Neural progenitor cell (in vitro differentiated cells): ENCODE measurements at places on chromosomes 6 and 20. TPM values are rescaled to one million over a fixed set of nuclear protein-coding genes. Genes with fewer than 3 reads are reported as not detected.

DNA sequence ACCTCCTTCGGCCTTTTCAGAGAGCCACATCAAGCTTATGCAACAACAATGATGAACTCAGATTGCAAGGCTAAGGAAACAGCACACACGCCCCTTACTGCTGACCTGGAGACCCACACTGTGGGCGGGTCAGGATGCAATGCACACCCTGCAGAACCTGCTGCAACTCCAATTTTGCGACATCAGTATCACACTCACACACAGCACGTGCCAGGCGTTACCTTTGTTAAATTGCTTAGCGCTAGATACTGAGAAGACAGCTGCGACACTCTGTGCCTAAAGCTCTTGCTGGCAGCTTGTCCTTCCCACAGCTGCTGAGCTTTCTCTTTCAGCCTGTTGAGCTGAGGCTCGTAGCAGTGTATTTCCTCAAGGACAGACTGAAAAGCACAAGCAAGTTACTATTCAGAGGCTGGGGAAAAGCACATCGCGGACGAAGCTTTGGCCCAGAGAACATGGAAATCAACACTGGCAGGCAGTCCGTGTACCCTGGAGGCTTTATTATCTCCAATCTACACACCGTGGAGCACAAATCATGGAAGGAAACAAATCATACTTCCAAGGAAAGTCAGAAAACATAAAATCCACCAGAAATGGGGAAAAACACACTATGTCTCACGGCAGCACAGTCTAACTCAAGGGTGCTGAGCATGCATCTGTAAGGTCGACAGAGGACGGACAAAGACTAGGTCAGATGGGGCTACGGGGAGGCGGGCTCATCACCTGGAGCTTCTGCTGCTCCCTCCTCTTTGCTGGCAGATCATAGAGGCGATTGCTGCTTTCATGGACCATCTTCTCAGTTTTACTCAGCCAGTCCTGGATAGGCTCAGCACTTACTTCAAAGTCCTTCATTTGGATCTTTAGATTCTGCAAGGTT is 268.2 kb downstream of the SYNE1 start:
- DNase-seq, result peak; percentile 55

DNA sequence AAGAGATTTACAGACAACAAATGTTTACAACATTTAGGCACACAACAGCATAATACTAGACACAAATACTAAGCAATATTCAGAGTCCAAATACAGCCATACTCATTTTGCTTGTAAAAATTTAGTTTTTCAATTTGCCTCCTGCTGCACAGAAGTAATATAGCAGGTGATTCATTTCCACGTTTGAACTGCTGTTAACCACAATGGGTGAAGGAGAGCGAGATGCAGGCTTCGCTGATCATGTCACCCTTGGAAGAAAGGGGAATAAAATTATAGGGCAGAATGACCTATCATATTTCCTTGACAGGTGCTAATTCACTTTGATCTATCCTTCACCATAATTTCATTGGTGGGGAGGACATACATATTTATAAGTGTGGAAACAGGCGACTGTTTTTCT is 643.8 kb upstream of the AGPAT4 start:
- no peak for DNase-seq

GRCh38 chr20:32115211-32115767 is 5.8 kb downstream of the TM9SF4 start:
- no peak for DNase-seq

Gene MYH7B
- 0.03 TPM in 1 of 2 replicates, not detected in the other for total RNA-seq

- no peak for DNase-seq
Observed at GRCh38 chr6:132865364-132865763, 51.0 kb downstream of the RPS12 start.

DNA sequence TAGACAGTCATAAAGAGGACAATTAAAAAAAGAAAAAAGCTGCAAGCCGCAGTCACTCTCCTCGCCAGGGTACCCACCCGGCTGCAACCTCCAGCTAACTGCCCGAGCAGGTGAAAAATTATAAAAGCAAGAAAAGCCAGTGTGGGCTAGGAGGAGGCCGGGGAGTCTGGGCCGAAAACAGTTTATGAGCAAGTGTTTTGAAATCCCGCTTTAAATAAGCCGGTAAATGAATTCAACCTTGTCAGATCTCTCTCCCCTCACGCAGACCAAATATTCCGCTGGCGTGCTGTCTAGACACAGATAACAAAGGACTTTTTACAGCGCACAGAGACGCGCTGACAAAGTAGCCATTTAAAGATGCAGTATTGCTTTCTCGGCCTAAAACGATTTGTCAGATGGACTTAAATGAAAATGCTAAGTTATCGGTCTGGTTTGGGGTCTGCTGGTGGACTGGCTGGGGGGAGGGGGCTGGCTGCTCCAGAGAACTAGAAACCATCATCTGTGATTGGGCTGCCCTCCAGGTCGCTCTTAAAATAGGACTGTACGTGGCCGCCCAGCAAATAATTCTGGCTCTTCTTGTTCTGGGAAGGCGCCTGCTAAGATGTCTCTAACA is 24.6 kb downstream of the PMEPA1 start:
- no peak for DNase-seq

DNA sequence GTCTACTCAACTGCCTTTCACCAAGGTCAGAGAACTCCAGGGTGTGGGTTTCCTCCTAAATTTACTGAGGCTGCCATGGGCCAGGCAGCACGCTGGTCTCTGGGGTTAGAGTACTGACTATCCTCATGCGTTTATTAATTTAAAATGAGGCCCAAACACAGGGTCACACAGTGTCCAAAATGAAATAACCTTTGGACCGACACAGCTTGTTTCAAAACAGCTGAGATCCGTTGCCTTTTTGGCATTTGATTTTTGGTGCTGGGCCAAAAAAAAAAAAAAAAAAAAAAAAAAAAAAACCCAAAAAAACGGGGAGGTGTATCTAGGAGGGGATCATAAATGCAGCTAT is 14.6 kb upstream of the TOX2 start:
- no peak for DNase-seq

DNA sequence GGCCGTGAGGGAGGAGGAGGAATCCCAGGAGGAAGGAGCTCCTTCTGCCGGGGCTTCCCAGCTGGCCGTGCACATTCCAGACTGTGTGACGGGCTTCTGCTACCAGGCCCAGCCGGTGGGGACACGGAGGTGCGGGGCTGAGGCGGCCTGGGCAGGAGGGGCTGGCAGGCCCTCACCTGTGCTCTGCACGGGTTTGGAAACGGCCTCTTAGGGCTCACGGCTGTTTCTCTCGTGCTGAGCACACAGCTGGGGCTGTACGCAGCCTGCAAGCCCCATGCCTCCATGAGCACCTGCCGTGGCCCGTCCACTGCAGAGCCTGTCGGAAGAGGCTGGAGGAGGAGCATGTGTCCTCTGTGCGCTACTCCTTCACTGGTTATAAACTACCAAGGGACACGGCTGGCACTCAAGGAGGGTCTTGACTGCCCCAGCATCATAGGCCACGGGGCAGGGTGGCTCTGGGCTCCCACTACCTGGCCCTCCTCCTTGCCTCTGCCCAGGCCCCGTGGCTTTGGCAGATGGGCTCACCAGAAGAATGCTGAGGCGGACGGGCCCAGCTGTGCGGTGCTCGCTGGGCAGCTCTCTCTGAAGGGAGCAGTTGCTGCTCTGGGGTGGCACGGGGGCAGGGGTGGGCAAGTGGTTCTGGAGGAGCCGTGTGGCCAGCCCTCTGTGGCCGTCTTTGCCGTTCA is 15.8 kb downstream of the NPEPL1 start:
- DNase-seq, result no peak

Gene OR2W1
- total RNA-seq, result not detected in 2 replicates

GRCh38 chr6:29828471-29828797 is 809 bp downstream of the HLA-G start:
- DNase-seq, result peak; percentile 33

DNA sequence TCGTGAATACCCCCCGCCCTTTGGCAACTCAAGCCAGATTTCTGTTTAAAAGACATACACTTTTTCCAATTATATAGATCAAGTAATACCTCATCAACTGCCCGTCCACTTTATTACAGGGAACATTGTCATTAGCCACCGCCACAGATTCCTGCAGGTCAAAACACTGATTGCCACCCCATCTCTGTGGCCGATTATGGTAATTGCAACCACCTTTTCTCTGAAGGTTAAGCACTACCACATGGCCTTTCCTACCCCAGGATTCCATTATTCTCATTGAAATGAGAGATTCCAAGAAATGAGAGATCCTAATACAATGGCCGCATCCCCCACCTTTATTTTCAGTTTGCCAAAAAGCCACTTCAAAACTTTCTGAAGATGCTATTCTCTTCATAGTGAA is 478.8 kb upstream of the HSF2 start:
- DNase-seq, result peak; percentile 3

DNA sequence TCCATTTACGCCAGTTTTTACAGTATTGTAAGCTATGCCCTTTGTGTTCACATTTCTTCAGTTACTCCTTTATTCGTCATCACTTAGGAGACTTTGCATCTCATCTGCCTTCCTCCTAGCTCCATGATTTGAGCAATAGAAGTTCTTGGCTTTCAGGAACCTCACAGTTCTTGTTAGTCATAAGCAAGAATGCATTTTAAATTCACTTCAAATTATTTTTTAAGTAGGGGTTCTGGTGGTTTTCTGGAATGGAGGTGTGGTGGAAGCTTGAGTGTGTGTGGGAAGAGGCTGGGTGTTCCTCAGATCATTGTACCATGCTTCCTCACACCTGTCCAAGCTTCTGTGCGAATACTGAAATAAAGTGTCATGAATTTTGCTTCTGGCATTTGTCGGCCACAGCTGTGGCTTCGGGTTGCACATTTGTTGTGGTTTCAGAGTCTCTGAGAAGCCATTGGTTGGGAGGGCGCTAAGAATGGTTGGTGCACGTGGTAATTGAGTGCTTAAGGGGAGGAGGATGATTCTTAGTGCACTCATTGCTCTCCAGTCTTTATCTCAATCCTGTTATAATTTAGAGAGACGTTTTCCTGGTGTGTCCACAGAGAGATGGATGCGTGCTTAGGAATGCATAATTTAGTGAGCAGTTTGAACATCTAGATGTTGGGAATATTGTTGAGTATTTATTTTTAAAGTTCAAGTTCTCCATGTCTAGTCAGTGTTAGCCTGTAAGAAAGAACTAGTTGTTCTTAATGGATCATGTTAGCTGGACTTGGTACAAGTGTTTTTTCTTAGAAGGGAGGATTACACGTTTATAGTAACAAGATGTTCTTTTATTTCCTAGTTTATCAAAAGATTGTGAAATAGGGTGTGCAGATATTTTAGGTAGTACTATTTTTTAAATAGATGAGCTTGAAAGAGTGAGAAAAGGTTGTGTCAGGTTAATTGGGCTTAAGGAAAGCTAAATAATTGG is 31.9 kb downstream of the FOXO3 start:
- peak; percentile 28 for DNase-seq

DNA sequence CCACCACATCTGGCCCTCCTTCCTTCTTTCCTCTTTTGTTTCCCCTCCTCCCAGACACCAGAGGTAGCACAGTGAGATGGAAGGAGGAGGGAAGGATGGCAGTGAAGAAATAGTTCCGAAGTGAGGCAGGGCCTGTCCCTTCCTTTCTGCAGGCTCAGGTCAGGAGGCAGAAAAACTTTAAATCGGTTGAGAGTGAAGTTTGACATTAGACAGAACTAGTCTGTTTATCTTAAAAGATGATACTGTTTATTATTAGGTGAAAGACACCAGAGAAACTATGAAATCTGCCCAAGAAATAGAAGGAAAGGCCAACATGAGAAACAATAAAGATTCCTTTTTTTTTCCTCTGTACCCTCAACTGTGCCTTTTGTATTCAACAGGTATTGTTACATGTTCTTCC is 670.3 kb downstream of the UTRN start:
- DNase-seq, result no peak

GRCh38 chr20:46850896-46851295 is 43.7 kb upstream of the EYA2 start:
- no peak for DNase-seq

Gene CYP21A2
- 0.09 TPM in 1 of 2 replicates, not detected in the other for total RNA-seq

DNA sequence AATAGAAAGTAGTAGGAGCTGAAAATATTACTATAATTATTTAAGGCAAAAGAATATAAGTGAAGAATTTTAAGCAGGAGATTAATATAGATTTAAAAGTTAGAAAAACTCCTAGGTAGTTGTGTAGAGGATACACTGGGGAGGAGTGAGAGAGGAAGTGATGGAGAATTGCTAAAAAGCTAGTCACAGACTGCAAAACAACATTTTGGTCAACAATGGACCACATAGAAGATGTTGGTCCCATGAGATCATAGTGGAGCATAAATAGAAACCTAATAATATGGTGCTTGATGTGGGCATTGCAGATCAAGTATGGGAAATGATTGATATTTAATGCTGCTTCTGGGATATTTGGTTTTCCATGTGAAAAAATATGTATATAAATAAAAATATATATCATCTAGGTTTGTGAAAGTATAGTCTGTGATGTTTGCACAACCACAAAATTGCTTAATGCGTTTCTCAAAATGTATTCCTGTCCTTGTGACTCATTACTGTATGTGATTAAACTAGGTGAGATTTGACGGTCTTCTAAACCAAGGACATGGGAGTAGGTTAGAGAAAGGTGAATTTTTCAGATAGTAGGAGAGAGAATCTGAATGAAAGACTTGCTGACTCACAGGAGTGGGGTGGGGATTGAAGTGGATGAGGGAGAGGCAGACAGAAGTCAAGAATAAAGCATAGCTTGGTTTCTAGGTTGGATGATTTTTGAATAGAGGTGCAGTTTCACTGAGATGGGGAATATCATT is 174.0 kb downstream of the BCKDHB start:
- no peak for DNase-seq

- no peak for DNase-seq
Observed at GRCh38 chr6:25088513-25088912, 152.8 kb upstream of the RIPOR2 start.

- DNase-seq, result peak; percentile 36
Observed at GRCh38 chr6:130749402-130749801, 77.8 kb upstream of the SMLR1 start.

GRCh38 chr6:834866-835265 is 141.9 kb upstream of the EXOC2 start:
- no peak for DNase-seq

Gene DEFB125
- total RNA-seq, result not detected in 2 replicates

Gene MCHR2
- not detected in 2 replicates for total RNA-seq

DNA sequence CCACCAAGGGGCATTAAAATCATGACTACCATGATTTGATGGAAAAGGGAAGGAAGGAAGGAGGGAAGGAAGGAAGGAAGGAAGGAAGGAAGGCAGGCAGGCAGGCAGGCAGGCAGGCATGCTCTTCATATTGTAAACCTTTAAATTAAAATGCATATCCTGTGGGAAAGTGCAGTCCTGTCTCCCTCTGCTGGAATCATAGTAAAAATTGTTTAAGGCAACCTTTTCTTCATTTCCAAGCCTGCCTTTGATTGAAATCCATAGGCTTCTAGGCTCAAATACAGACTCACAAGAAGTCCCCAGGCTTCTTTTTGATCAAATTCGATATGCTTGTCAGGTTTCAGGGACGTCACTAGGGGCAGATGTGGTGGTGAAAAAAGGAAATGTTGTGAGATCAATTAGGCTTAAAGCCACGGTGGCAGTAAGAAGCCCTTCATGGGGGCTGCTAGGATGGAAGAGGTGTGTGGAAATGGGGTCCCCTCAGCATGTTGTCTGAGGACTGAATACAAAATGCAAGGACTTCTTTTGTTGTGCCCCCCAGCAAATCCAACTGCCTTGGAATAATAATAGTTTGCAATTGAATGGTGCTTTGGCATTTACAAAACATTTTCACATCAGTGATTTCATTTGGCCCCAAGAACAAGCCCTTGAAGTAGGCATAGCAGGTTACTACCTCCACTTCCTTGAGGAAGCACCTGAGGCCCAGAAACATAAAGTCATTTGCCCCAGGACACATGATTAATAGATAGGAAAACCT is 25.6 kb upstream of the GABRR1 start:
- peak; percentile 44 for DNase-seq
